SK-N-SH (cell line): ENCODE measurements at places on chromosomes 1 and 21. TPM values are rescaled to one million over a fixed set of nuclear protein-coding genes. Genes with fewer than 3 reads are reported as not detected.
A peak's percentile ranks its signal among the peaks of the same experiment; 100 is the strongest.

GRCh38 chr1:6500544-6501278, 9.2 kb upstream of the PLEKHG5 start:
- DNase-seq, result peak; percentile 33

DNA sequence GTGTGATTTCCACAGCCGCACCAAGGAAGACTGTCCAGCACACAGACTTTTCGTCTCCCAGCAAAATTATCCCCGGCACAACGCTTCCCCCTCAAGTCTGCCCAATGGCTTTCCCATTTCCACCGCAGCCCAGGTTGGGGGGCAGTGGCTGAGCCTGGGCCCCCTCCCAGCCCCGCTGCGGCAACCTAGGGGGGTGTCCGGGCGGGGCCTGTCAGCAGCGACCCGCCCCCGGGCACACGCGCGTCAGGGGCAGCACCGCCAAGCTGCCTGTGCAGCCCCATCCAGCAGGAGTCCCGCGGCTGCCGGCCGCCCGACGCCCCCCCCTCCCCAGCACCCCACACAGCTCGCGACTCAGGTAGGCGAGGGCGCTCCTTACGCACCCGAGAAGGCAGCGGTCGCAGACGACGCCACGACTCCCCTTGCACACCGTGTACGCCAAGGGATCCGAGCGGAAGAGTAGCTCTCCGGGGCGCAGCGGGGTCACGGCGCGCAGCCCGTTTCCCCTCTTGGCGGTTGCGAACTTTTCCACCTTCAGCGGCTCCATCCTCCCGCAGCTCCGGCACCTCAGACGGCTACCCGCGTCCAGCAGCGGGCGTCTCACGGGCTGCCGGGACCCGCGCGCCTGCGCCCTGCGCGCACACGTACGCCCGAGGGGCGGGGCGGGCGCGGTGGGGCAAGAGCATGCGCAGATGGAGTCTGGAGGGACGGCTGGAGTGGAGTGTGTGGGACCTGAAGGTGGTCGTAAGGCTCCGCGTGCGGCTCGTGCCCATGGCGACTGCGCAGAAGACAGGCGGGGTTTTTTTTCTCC, at the start of gene SMYD3:
TSS of gene SMYD3 (minus strand) at position 606 of the 808 bp plus-strand sequence.
- peak; percentile 98 for DNase-seq

The WNT4 gene
- polyA plus RNA-seq, result 0.03 and 0.08 TPM in 2 replicates

DNA sequence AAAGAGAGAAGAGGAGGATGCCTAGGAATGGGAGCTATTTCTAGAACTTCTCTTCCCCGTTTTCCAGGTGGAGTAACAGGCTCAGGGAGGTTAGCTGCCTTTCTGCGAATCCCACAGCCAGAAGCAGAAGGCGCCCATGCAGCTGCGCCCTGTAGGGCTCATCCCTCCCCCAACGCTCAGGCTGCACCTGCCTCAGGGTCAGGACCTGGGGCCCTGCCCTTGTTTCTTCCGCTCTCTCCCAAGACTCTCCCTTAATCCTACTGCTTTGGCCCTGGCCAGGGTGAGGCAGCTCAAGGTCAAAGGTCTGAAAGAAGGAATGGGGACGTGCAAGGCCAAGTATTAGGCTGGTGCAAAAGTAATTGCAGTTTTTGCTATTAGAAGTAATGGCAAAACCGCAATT, 30.5 kb upstream of the PADI2 start:
- DNase-seq, result no peak

The OR2L5 gene
- not detected in 2 replicates for polyA plus RNA-seq

The TMEM81 gene
- polyA plus RNA-seq, result 1.8 and 2.7 TPM in 2 replicates

DNA sequence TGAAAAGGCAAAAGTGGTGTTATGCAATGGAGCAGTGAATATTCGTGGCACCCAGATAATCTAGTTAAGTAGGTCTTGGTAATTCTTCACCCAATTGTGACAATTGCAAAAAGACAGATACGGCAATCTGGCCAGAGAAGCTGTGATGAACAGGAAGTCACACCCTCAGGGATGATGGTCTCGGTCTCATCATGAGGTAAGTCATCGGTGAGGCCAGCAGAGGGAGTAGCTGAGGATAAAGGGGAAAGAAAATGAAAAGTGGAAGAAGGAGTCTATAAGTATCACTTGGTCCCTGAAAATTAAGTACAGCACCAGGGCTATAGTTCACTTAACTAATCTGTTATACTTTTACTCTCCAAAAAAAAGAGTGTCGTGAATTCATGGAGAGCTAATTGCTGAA, 258.8 kb upstream of the NCAM2 start:
- DNase-seq, result peak; percentile 17

- DNase-seq, result no peak
These were observed 30.1 kb downstream of the ABCG1 start for GRCh38 chr21:42248783-42249597.

DNA sequence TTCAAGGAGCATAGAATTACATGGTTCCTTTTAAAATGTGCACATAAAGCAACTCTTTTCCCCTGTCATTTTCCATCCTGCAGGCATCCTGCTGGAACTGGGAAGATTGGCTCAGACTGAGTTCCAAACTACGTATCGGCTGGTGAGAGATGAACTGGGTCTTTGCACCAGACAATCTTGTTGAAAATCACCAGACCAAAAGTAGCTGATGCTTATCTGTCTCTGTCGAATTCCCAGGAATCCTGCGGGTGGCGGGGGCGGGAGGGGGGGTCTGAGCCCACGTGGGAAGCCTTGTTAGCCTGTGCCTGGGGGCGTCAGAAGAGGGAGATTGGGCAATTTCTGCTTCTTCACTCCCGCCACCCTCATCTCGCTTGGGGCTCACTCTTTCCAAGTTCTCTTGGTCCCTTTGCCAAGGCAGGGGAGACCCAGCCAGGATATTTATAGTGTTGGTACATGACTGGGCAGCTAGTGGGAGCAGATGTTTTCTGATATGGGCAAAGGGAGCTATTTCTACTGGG, 90.1 kb upstream of the SLC25A33 start:
- DNase-seq, result peak; percentile 69

The LEFTY1 gene
- 0.05 and 0.07 TPM in 2 replicates for polyA plus RNA-seq
